Right atrium auricular region (tissue), 2 donors: ENCODE measurements at places on chromosomes 1 and 21. TPM values are rescaled to one million over a fixed set of nuclear protein-coding genes. Genes with fewer than 3 reads are reported as not detected.

TBX15 gene
- 3.6 TPM for total RNA-seq

GRCh38 chr1:21888500-21888899 is 48.6 kb downstream of the HSPG2 start:
- no peak for DNase-seq

LCE2C gene
- total RNA-seq = not detected

GRCh38 chr1:67524143-67525052 is 94.2 kb upstream of the SERBP1 start:
- DNase-seq = no peak

DNA sequence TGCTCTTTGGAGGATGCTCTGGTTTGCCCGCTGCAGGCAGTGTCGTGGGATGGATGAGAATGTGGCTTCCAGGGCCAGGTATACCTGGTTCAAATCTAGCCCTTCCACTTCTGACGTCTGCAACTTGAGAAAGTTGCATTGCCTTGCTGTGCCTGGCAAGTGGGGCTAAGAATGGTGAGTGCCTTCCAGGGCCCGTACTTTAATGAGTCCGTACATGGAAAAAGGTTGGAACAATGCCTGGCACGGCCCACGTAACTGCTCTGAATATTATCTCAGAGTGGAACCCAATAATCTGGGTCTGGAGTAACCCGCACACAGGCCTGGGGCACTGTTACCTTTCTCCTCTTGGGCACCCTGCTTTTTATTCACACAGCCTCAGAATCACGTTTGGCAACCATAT is 146.7 kb upstream of the EDN2 start:
- DNase-seq = no peak

DNA sequence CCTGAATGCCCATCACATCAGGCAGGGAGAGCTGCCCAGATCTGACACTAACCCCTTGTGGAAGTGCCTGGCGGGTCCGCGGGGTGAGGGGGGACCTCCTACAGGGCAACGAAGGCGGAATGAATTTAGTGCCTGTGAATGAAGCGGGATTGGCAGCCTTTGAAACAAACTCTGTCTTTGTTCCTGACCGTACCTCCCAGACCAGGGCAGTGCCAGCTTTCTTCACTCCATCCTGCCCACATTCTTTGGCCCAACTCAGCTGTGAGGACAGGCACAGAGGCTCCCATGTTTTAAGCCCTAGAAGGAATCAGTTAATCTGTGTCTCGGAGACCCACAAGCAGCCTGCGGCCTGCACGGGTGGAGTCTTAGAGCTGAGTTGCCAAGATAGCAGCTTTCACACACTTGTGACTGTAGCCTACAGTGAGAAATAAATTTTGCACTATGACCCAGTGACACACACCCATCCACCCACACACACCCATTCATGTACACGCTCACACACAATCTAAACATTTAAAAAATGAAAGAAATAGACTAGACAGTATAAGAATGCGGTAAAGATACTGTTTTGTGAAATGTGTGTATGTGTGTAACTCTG is 60.1 kb upstream of the USP24 start:
- DNase-seq = no peak

- DNase-seq = no peak
Observed at GRCh38 chr21:25487046-25487594, 120.2 kb downstream of the MRPL39 start.

DNA sequence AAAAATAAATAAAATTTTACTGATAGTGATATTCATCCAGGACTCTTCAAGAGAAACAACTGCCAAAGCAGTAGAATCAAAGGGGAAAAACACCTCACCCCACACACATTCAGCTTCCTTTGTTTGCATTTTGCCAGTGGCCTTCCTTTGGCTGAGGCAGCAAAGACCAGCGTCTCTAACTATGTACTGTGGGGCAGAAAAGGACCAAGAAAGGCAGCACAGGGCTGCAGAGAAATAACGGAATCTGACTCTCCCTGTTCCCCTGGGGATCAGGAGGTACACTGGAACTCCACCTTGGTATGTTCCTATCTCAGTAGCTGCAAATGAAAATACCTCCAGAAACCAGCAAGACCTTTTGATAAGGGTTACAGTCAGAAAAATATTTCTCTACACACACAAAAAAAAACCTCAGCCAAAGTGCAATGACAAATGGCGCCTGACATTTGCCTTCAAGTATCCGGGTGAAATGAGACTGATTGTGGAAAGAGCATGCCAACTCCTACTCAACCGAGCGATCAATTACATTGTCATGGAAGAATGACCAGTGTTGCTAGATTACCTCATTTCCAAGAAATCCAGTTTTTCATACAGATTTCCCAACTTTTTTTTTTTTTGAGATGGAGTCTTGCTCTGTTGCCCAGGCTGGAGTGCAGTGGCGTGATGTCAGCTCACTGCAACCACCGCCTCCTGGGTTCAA is 50.9 kb downstream of the TARBP1 start:
- DNase-seq = no peak
